ENCODE measurements at places on chromosomes 2 and 18. TPM values are rescaled to one million over a fixed set of nuclear protein-coding genes. Genes with fewer than 3 reads are reported as not detected.

GRCh38 chr2:102622646-102623045 lies 3.3 kb downstream of the SLC9A2 start:
- DNase-seq = no peak

The L3MBTL4 gene
- total RNA-seq = 0.70 TPM

DNA sequence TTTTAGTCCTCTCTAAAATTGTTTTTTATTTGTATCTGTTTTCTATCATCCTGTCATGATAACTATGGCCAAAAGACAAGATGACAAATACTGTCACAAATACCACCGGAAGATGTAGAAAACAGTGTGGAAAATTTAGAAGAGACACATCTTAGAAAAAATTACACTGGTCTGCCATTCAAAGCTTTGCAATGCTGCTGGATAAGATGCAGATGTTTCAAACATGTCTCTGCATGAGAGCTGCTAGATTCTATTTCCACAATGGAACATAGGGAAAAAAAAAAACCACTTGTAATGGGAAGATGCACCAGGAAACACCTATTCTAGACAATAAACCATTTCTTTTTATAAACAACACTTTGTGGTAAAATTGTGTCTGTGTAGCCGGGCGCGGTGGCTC lies 5.8 kb upstream of the TAF1B start:
- no peak for DNase-seq

DNA sequence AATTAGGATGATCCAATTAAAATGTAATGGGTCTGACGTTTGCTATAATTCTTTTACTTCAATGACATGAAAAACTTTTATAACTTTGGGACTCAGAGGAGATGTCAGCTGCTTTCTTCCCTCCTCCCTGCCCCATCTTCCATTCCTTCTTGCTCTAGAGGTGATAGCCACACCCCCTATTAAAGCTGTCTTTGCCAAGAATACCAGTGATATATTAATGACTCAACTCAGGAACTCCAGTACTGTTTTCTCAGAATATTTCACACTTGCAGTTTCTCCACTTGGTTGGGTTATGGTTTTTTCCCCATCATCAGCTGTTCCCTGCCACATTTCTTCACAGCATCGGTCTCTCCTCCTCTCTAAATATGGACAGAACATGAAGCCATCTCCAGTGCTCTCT lies 184.0 kb downstream of the KCNE4 start:
- DNase-seq = no peak

The PLGLB1 gene
- total RNA-seq = 3.2 TPM

DNA sequence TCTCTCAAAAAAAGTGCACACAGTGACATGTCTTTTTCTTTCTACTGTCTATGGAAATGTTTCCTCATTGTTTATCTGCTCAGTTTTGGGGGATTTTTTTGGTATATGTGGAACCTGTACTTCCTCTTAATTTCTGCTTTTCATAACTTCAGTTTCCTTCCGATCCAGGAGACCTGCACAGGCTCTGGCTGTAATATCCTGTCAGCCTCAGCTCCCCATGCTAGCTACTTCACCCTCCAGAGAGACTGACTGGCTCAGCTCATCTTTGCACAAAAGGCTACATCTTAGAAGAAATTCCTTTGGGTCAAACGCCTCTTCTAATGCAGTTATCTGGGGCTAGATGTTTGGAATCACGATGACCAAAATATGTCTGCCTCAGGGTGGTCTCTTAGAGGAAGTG lies 378.4 kb downstream of the RND3 start:
- no peak for DNase-seq

GRCh38 chr2:10837298-10838266 lies 25.0 kb upstream of the PDIA6 start:
- no peak for DNase-seq

DNA sequence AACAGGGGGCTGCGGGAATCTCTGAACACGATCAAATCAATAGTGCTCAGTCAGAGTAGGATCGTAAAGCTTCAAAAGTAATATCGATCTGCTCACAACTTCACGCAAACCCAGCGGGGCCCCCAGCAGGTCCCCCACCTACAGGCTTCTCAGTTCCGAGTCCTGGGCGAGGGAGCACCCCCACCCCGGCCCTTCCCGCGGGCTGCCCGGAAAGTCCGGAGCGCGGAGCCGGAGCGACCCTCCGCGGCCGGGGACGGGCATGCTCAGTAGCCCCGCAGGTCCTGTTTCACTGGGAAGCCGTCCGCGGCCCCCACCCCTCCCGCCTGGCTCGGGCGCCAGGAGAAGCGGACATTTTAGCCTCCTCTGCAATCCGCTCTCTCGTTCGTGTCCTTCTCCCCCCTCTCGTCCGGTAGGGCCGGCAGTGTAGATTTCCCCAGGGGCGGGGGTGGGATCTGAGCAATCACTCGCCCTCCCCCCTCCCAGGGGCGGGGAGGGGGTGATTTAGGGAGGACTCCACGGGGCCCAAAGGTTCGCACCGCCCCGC lies 3.3 kb upstream of the SPRED2 start:
- peak; percentile 91 for DNase-seq

- DNase-seq = no peak
Observed at GRCh38 chr2:135709992-135710391, 31.7 kb upstream of the UBXN4 start.

- DNase-seq = no peak
Observed at GRCh38 chr2:37282746-37283145, 41.9 kb downstream of the PRKD3 start.

The CKAP2L gene
- 0.30 TPM for total RNA-seq

The TRPM8 gene
- total RNA-seq = 0.73 TPM

DNA sequence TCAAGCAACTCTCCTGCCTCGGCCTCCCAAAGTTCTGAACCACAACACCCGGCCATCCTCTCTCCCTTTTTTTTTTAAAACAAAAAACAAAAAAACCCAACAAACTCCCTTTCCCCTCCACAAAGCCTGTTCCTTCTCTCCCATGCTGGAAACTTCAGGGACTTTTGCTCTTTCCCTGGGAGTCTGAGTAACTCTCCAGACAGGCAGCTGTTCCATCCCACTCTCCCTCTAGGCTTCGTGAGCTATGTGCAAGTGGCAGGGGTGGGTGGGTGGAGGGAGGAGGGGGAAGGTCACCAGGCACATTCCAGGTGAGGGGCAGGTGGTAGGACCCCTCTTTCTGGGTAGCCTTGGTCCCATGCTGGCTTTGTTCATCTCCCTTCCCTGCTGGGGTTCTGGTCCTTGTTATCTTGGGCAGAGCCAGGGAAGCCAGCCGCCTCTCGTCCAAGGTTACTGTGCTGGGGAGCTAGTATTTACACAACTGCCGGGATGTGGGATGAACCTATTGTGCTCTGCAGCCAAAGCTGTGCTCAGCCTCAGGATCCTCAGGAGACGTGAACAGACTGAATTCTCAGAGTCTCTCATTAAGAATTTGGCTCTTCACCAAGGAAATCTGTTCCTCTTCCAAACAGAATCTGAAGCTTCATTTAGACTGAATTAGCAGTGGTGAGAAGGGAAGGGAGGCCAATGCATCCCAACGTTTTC lies 106.9 kb downstream of the LIPG start:
- DNase-seq = no peak

The ECEL1 gene
- total RNA-seq = 0.27 TPM

DNA sequence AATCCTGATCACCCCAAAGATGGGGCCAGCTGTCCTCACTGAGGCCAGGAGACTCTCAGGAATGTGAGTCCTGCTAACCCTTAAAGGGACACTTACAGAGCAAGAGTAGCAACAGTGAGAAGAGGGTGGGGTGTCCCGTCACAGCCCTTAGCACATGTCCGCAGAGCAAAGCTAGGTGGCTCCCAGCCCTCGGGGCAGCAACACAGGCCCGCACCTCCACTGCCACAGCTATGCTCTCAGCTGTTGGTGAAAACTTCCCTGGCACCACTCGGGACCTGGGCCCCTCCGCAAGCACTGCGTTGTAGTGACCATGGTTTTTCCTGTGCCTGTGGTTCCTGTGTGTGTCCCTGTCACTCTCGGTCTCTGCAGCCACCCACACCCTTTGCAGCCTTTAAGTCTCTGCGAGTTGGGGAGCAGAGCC lies 76.4 kb upstream of the UXS1 start:
- DNase-seq = no peak

The SLC16A14 gene
- 2.0 TPM for total RNA-seq

- peak; percentile 54 for DNase-seq
Observed at GRCh38 chr2:60356346-60356745, 197.1 kb downstream of the BCL11A start.

- no peak for DNase-seq
Observed at GRCh38 chr2:236743039-236743920, 173.7 kb downstream of the ACKR3 start.

DNA sequence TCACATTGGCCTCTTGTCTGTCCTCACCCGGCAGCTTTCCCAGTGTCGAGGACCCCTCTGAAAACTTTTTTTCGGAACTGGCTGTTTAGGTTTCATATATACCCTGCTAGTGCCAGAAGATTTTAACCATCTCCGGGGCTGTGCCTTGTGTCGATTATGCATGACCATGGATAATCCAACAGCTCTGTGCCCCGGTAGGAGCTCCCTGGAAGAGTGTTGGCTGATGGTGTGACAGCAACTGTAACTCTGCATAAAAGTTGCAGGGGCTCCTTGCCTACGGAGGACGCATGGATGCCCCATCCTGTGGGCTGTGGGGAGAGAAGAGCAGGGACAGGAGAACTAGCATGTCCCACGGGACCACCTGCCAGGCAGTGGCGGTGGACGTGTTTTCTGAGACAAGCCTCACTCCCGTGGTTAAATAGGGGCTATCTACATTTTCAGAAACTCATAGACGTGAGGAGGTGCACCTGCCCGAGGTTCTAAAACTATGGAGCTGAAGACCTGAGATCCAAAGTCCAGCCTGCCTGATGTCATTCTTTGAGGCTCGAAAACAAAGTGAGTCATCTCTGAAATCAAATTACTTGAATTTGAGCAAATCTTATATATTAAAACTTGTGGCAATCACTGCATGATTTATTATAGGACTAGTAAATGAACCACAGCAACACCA lies 437.2 kb upstream of the HS6ST1 start:
- DNase-seq = no peak

GRCh38 chr2:144670080-144670479 lies 150.2 kb upstream of the ZEB2 start:
- no peak for DNase-seq

DNA sequence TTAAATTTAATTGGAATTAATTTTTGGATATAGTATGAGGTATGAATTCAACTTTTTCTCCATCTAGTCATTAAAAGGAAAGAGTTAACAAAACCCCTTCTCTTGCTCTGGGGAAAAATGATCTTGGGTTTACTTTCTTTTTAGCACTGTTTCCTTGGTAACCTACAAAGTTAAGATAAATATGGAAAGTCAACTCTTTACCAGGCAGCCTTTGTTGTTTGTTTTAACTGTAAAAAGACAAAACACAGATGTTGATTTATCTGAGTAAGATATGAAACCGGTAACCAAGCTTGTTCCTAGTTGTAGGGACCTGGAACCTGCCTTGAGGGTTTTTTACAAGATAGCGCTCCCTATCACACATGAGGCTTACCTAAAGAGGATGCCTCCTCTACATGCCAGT lies 10.1 kb upstream of the SANBR start:
- DNase-seq = no peak

DNA sequence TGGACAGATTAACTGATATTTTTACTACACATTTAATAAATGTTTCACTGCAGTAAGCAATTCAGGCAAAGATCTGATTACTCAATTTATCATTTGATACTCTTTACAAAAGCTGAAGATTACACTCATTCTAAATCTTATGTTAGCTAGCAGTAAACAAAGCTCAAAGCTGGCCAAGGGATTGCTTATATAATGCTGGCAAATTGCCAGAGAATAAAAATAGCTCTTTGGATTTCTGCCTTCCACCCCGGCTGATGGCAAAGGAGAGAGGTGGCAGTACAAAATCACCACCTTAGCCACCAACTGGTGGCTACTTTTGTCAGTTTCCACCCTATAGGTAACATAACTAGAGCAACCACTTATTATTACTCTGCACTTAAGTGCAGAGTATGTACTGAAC lies 320.5 kb downstream of the FSIP2 start:
- DNase-seq = no peak

DNA sequence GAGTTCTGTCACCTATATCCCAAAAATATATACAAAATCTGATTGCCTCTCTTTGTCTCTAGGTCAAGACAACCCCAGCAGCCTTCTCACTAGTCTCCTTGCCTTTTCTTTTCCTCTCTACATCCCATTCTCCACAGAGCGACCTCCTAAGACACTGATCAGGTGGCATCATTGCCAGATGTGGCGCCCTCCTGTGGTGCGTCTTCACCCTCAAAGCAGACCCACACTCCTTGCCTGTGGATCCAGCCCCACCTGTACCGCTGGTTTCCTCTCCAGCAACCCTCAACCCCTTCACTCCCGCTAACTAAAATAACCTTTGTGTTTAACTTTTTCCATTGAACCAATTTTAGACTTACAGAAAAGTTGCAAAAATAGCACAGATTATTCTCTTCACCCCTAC lies 273.3 kb downstream of the GLI2 start:
- DNase-seq = no peak

- no peak for DNase-seq
Observed at GRCh38 chr2:130896813-130897212, 60.1 kb downstream of the ARHGEF4 start.

DNA sequence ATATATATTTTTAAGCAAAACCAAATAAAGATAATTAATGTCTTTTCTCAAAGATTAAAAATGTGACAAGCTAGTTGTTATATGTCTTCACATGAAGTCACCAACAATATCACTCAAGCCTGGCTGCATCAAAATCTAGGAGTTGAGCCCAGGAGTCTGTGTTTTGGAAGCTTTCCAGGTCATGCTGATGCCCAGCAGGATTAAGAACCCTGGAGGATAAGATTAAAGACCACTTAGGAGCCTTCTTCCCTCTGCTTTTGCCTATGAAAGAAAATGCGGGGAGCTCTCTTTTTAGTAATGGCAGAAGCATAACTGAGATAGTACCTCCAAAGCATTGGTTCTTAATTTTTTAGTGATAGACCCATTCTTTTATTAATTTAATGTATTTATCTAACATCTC lies 157.4 kb downstream of the ASXL3 start:
- DNase-seq = no peak

DNA sequence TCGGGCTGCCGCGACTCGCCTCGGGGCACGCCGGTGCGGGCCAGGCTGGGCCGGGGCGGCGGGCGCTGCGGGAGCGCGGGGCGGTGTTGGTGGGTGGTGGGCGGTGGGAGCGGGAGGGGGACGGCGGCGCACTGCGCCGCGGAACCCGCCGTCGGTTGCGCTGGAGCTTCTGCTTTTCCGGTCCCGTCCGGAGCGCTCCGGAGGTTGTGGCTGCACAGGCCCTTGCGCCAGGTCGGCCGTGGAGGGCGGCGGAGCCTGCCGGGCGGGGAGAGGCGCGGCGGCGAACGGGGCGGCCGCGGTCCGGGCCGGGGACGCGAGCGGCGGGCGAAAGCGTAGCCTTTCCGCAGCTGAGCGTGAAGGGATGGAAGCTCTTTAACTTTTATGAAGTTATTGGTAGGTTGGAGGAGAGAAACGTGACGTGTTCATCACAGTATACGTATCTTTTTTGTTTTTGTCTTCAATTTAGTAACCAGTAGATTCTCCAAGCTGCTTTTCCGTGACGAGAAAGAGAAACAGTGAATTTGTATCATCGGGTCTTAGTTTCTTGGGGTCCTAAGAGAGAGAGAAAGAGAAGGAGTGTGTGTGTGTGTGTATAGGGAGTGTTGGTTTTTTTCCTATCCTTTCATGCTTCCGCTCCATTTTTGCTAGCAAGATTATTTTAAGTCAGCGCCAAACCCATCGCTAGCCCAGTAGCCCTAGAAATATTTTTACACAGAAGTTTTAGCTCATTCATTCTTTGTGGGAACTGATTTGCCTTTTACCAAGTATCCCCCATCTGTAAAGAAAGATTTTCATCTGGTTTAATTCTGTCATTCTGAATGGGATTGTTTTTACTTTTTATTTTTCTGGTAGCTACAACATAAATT lies 535 bp downstream of the ATG4B start:
- no peak for DNase-seq

Data from cardiac septum (tissue), 1 donor.